Activated T-helper 1 cell treated with Interleukin-2 at 50 U/mL for 16 hours (primary cell): ENCODE measurements at places on chromosomes 1 and 21.

GRCh38 chr1:245915406-245915805 is 591.7 kb downstream of the SMYD3 start:
- DNase-seq = no peak

- DNase-seq = no peak
Observed at GRCh38 chr1:145751491-145752037, 32.3 kb downstream of the CD160 start.

DNA sequence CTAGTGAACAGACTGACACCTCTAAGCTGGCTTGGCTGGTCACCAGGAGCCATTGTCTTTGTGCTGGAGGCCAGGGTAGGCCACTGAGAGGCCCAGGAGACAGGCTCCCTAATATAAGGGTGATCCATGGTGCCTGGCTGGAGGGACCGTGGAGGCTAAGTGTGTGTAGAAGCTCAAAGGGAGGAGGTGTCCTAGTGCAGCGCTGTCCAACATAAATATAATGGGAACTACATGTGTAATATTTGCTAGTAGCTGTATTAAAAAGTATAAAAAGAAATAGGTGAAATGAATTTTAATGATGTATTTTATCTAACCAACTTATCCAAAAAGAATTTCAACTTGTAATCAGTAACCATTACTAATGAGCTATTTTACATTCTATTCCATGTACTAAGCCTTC is 35.0 kb downstream of the SOX13 start:
- DNase-seq = no peak

DNA sequence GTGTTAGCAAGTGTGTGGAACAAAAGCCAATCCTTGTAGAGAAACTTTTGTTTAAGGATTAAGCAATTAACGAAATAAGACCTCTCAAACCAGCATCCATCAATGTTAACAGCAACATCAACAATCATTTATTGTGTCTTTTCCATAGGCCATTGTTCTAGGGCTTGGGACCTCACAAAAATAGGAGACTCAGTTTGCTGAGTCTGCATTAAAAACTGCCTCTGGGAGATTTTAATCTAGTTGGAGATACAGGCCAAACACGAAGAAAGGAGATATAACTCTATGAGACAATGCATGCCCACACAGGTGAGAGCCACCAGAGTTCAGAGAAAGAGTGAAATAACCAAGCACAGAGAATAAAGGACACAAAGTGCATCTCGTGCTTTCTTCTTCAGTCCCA is 14.4 kb upstream of the SELP start:
- no peak for DNase-seq

- no peak for DNase-seq
Observed at GRCh38 chr1:228548788-228549187, 61.6 kb downstream of the RNF187 start.

DNA sequence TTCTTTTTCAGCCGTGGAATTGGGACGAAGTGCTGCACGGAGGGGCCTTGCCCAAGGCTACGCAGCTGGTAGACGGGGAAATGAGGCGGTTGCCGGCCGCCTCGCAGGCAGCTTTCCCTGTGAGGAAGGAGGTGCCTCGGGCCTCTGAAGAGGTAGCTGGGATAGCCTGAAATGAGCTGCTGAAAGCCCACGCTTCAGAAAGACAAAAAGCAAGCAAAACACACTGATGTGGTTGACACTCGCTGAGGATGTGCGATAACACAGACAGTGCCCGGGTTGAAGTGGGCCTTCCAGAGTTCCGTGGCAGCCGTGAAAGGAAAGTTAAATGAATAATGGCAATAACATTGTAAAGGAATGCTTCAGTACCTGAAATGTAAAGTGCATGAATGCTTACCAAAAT is 47.2 kb downstream of the S1PR1 start:
- peak; percentile 13 for DNase-seq

DNA sequence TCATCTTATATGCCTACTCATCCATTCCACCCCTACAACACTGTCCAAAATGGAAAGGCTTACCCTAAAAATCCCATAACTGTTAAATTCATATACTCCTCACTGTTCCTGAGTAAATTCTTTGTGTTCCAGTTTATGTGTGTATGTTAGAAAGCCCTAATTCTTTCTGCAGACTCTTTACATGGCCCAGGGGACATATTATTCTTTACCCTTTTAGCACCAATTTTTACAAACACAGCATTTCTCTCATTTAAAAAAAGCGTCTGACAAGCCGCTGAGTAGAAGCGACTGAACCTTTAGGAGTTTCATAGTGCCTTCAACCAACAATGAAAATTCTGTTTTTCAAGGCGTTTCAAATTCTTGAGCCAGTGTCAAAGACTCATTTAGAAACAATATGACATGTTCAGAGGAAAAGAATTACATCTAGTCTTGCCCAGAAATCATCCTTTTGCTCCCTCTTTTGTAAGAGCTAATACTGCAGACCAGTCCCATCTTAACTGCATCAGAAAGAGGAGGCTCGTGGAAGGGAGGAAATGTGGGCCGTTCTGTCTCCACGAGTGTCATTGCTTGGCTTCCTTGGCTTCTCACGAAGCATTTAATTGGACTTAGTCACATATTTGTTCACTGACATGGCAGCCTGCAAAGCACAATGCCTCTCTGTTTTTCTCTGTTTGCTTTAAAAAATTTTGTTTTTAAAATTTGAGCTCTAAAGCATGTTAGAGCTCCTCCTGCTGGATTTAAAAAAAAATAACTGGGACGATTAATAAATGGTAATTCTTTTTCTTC is 21.3 kb upstream of the C1orf105 start:
- DNase-seq = no peak

DNA sequence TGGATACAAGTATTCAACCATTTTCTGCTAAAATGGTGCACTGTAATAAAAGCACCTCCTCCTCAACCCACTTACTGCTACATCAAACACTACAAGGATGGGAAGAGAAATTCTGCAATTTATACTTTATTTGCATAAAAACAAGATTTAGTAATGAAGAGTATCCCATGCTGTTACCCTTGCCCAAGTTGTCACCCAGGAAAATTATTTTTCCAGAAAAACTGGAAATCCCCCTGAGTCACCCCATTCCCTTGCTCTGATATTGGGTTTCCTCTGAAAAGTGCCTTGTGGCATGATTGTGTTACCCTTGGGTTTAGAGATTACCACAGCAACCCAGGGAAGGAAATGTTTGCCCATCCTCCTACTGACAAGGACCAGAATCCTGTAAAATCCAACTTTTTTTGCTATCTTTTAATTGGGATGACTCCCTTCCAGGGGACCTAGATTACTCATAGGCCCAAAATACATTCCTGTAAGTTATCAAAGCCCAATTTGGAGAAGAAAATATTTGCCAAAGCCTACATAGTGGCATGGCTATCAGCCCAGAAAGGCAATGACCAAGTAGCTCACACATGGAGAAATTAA is 16.5 kb upstream of the ZC3H11B start:
- DNase-seq = no peak

- no peak for DNase-seq
Observed at GRCh38 chr1:91889717-91890459, 3.9 kb upstream of the TGFBR3 start.

DNA sequence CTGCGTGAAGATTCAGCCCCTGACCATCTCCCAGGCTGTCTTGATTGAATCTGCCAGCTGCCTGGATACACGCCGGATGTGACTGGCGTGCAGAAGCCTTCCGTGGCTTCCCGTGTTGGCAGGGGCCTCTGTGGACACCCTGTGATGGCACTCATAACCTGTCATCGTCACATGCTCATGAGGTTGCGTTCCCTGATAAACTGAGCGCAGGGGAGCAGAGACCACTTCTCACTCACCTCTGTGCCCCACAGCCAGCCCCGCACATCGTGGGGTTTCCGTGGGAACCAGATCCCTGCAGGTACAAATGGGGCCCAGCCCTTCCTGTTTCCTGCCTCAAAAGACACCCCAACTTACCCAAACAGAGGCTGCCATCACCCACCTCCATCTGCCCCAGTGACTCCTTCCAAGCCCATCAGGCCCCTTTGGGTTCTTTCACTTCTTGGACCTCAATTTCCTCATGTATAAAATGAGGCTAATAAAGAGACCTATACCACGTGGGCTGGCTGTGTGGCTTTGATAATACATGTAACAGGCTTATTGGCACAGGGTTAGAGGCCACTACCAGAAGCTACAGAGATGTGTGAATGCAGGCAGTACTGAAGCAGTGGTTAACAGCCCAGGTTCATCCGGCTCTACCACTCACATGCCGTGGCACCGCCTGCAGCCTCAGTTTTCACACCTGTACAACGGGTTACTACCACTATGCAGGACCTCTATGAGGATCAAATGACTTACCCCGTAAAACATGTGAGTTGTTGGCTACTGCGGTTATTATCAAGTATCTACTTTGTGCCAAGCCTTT is 23.6 kb downstream of the HTR6 start:
- peak; percentile 20 for DNase-seq

GRCh38 chr1:218347723-218348627 is 2.8 kb downstream of the TGFB2 start:
- no peak for DNase-seq

DNA sequence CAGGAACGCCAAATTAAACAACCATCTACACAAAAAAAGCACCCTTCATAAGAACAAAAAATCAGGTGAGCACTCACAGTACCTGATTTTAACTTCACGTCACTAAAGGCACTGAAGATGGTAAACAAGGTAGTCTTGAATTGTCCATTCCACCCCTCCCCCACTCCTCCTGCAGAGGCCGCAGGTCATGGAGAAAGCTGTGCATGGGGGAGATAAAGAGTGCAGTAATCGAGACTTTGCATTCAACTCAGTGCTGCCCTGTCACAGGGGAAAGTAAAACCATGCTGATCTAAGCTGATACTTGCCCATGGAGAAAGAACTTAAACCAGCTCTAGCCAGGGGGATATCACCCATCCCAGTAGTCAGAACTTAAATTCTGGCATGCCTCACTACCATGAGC is 61.4 kb upstream of the LRIF1 start:
- no peak for DNase-seq

- no peak for DNase-seq
Observed at GRCh38 chr1:54967372-54967771, 13.1 kb upstream of the TMEM61 start.

GRCh38 chr1:11291049-11291448 is 18.1 kb downstream of the UBIAD1 start:
- DNase-seq = no peak

DNA sequence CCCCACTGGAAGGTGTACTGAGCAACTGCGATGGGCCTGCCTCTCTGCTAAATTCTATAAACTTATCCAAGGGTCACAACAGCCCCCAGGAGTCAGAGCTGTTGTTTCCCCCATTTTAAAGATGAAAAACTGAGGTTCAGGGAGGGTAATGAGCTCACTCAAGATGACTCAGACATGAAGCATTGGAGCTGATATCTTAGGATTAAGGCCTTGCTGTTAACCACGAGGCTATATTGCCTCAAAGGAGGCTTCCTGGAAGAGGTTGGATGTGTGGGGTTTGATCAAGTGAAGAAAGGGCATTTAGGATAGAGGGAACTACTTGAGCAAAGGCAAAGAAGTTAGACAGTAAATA is 6.7 kb downstream of the LDLRAP1 start:
- DNase-seq = no peak

GRCh38 chr1:33344896-33345560 is 24.1 kb upstream of the A3GALT2 start:
- no peak for DNase-seq

DNA sequence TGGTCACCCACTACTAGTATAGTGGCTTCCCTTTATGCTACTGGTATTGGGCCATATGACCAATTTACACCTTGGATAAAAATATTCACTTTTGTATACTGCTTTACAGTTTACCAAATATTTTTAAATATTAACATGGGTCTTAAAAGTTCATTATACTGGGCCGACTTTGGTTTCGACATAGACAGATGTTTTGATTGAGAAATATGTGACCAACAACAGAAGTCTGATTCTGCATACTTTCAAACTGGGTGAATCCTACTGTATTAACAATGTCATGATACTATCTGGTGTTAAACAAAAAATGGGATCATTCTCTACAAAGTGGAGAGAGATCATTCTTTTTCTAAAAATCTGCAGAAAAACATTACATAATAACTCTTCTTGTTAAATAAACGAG is 134.8 kb downstream of the AKT3 start:
- DNase-seq = no peak

DNA sequence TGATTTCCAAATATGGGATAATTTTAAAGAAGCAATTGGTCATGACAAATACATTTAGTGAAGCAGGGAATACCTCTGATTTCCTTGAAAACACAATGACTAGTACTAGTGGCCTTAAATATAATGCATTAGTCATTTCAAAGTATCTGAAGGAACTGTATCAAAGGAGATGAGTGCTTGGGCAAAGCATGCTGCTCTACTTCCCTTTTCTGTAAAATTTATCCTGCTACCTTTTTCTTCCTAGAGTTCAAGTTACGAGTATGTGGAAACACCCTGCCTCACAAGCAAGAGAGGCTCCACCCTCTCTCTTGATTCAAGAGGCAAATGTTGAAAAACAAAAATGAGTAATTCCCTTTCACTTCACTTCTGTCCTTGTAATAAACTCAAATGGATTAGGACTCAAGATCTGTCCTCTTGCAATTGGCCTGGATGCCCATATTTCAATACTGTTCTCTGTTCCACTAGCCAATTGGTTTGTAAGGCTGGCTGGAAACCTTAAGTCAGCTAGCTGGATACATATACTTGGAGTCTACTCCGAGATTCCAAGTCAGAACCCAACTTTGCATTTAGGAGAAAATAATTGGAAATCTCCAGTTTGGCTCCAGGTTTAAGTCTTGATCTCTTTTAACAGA is 92.5 kb downstream of the CDC42BPA start:
- DNase-seq = no peak

DNA sequence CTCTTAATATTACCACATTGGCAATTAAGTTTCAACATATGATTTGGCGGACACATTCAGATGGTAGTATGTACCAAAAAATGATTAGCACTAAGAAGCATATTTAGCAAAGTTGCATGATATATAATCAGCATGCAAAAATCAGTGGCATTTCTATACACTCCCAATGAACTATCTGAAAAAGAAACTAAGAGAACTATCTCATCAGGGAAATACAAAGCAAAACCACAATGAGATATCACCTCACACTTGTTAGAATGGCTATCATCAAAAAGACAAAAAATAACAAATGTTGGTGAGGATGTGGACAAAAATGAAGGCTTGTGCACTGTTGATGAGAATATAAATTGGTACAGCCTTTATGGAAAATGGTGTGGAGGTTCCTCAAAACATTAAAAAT is 31.4 kb upstream of the DENND1B start:
- no peak for DNase-seq

DNA sequence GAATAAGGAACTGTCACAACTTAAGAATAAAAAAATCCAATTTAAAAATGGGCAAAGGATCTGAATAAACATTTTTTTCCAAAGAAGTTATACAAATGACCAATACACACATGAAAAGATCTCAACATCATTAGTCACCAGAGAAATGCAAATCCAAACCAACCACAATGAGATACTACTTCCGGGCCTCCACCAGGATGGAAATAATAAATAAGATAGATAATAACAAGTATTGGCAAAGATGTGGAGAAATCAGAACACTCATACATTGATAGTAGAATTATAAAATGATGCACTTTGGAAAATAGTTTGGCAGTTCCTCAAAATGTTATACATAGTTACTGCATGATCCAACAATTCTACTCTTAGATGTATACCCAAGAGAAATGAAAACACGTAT is 18.7 kb downstream of the ZSWIM5 start:
- no peak for DNase-seq
